ENCODE measurements at places on chromosomes 6 and 20. TPM values are rescaled to one million over a fixed set of nuclear protein-coding genes. Genes with fewer than 3 reads are reported as not detected.

The SLC16A10 gene
- polyA plus RNA-seq, result not detected

- no peak for DNase-seq
These were observed 18.6 kb downstream of the TAB2 start for GRCh38 chr6:149335924-149336608.

- DNase-seq, result peak; percentile 37
These were observed 36.6 kb downstream of the MTRES1 start for GRCh38 chr6:107064579-107065065.

- no peak for DNase-seq
These were observed 14.8 kb upstream of the MTG2 start for GRCh38 chr20:62168061-62168460.

DNA sequence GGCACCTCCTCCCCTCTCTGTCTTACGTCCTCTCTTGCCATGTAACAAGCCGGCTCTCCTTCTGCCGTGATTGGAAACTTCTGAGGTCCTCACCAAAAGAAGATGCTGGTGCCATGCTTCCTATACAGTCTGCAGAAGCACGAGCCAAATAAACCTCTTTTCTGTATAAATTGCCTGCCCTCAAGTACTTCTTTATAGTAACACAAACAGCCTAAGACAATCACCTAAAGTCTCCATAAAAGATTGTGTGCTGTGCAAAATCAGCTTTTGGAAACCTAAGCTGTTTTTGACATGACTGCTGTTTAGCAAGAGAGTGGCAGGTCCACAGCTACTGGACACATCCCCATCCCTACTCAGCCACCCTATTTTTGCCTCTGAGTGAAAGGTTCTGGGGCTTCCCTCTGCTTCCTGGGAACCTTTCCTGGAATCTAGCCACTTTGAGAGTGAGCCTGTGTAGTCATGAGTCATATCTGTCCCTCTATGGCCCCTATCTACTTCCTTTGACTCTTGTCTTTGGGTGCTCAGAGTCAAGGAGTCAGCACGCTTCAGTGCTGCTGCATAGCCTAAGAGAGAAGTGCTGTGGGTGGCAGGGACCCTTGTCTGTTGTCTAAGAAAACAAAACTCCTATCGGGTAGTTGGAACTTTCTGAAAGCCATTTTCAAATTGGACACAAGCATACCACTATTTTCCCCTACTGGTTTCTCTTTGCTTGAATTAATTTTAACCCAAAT lies 110.0 kb downstream of the PPP1R14C start:
- no peak for DNase-seq

DNA sequence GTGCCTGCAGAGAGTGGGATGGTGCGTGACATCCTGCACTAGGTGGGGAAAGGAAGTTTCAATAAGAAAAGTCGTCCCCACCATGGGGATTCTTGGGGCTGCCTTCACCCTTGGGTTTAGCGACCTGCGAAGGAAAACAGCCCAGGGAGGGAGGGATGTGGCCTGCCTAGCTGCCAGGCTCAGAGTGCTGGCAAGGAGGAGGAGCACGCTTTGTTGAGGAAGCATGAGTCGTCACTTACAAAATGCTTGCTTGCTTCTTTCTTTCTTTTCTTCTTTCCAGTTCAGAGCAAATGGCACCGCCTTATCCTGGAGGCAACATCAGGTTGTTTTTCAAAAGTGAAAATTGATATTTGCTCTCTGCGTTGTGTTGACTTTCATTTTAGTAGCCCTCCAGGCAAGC lies 123.2 kb downstream of the TFAP2C start:
- DNase-seq, result no peak

The LAMA4 gene
- polyA plus RNA-seq, result 231 TPM

DNA sequence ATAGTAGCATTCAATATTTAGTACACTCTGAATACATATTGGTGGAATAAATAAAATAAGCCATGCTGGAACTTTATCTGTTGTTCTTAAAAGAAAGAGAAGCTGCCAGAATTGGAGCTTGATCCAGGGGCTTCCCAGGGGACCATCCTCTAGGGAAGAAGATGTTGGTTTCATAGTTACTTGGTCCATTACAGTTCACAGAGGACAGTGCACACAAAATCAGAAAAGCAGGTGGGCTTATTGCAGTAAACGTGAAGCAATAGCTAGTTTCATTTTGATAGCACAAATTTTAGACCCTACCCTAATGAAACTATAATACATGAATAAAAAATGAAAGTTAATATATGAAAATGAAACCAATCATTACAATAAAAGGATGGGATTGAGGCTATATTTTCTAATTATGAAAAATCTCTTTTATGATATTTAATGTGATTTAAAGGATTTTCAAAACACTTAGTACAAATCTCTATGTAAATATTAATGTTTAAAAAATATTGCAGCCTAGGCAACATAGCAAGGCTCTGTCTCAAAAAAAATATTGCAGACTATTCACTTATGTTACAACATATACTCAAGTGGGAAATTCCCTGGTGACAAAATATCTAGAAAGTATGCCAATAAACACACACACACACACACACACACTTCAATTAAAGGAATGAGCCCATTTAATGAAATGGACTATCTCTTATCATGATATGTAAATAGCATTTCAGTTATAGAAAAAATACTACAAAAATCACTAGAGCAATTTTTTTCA lies 227.0 kb upstream of the MARCKS start:
- DNase-seq, result no peak

DNA sequence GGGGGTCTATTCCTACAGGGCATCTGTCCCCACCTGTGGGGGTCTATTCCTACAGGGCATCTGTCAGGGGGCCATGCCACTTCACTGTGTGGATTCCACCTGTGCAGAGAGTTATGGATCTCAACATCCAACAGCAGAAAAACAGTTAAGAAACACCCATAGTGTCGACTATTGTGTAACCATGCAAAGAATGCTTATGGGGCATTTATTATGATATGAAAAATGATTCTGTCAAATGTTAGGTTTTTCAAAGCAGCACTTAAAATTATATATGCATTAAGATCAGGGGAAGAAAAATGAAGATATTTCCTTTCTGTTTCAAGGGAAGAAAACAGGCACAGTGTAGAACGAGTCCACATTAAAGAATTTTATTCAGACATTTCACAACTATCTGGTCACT lies 2.9 kb downstream of the GPR31 start:
- no peak for DNase-seq

DNA sequence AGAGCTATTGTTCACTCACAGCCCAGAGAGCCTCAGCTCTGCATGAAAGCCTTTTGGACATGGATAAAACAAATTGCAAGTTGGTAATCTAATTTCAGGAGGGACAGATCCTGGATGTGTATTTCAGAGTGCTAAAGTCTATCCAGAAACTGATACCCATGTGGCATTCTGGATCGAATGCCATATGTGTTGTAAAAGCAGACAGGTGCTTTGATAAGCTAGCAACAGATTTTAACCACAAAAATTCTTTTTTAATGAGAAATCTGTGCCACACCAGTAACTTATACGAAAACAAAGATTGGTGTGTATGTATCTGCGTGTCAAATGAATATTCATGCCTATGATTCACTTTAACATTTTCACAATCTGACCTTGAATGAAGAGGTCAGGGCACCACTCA lies 936.6 kb upstream of the MAP3K7 start:
- no peak for DNase-seq

DNA sequence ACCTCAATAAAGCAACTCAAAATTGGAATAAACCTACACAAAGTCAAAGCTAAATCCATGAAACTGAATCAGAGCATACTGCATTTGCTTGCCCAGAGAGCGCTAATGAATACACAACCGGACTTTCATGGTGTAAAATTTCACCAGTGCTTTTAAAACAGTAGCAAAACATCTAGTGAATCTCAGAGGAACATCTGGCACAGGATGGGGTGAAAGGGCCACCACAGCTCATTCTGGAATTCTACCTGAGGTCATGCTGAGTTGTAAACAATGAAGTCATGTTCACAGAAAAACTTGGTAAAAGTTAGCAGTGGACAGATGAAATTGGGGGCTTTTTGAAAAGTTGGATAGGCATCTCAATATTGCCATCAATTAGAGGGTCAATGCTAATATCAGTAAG lies 125.6 kb upstream of the STXBP5 start:
- DNase-seq, result peak; percentile 34

- no peak for DNase-seq
These were observed 125.4 kb upstream of the SAMD5 start for GRCh38 chr6:147382945-147383554.

- DNase-seq, result no peak
These were observed 23.6 kb downstream of the STMND1 start for GRCh38 chr6:17125407-17125806.

The RAB44 gene
- polyA plus RNA-seq, result not detected

GRCh38 chr6:90329386-90330077 lies 32.9 kb upstream of the BACH2 start:
- no peak for DNase-seq

DNA sequence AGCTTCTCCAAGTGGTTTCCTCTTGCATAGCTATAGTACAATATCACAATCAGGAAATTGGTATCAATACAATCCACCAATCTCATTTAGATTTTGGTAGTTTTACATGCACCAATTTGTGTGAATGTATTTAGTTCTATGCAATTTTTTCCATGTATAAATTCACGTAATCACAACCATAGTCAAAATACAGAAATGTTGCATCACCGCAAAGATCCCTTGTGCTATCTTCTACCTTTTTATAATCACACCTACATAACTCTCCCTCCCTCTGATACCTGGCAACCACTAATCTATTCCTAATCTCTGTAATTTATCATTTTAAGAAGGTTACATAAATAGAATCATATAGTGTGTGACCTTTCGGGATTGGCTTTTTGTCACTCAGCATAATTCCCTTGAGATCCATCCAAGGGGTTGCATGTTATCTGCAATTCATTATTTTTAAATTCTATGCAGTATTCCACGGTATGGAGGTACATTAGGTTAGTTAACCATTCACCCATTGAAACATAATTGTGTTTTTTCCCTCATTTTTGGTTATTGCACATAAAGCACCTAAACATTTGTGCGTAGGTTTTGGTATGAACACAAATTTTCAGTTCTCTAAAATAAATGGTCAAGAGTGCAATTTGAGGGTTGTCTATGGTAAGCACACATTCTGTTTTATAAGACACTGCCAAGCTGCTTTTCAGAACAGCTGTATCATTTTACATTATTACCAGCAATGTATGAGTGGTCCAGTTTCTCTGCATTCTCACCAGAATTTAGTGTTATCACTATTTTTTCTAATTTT lies 95.1 kb upstream of the SLC22A23 start:
- no peak for DNase-seq

The BFSP1 gene
- polyA plus RNA-seq, result 2.3 TPM

DNA sequence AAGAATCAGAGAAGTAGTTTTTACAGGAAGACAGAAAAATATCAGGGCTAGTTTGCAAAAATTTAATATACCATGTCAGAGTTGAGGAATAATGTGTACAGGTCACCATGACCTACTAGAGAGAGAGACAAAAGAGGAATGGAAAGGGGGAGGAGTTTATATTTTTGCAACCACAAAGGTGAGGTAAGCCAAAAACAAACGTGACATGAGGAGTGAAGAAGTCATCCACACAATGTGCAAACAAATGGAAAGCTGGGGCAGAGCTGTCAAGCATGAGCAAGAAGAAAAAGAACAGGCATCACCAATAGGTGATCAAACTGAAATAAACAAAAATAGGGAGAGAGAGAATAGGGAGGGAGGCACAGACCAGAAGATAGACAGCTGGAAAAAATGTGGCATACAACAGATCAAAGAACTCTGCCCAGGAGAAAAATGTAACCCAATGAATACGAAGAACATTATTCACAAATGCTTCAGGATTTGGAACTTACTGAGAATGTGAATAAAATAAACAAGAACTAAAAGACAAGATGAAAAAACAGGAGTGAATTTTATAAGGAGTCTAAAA lies 15.5 kb downstream of the RARS2 start:
- DNase-seq, result no peak

The EDN3 gene
- polyA plus RNA-seq, result not detected

DNA sequence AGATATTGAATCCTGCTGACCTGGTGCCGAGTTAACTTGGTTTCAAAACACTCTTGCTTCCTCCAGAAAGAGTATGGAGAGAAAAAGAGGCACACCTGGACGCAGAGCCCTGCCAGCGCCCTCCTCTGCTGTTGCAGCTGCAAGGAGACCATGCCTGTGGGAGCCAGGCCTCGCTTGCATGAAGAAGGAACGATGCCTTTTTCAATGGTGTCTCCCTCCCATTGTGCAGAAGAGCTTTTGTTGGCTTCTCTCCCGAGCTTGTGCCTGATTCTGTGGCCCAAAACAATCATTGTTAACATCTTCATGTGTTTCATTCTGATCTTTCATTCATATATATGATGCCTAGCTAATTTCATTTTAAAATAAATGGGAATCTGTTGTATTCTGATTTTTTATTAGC lies 98.1 kb downstream of the FAM120B start:
- no peak for DNase-seq

DNA sequence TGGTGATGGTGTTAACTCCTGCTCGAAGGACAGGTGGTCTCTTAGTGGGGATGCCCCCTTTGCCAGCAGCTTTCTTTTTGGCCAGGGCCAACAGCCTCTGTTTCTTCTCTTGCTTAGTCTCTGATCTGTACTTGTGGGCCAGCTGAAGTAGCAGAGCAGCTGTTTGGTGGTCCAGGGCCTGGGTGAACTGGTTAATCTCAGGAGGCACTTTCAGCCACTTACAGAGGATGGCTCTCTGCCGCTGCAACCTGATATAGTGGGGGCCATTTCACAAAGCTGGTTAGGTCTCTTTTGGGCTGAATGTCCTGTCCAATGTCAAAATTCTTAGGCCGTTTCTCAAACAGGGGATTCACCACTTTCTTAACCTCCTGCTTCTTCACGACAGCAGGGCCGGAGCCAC lies 23.2 kb upstream of the LOC128125822 start:
- DNase-seq, result no peak

GRCh38 chr6:11260249-11261038 lies 28.0 kb upstream of the NEDD9 start:
- no peak for DNase-seq

DNA sequence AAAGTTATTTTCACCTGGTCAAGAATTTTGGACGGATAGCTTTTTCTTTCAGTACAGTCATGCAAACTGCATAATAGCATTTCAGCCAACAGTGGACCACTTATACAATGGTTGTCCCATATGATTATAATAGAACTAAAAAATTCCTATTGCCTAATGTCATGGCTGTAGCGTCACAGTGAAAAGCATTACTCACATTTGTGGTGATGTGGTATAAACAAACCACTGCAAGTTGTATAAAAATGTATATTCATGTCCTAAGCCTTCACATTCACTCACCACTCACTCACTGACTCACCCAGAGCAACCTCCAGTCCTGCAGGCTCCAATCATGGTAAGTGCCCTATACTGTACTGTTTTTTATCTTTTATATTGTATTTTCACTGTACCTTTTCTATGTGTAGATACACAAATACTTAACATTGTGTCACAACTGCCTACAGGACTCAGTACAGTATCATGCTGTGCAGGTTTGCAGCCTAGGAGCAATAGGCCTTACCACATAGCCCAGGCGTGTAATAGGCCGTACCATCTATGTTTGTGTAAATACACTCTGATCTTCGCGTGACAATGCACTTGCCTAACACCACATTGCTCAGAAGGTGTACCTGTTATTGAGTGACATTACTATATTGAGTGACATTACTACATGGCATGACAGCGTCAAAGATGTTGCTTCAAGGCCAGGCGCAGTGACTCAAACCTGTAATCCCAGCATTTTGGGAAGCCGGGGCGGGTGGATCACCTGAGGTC lies 17.9 kb downstream of the ABHD12 start:
- DNase-seq, result peak; percentile 89

GRCh38 chr6:54286141-54286540 lies 22.1 kb upstream of the TINAG start:
- no peak for DNase-seq

GRCh38 chr6:114339706-114340105 lies 3.1 kb downstream of the HS3ST5 start:
- no peak for DNase-seq

The DNMT3B gene
- polyA plus RNA-seq, result 1.9 TPM

Measured in AG04450 (cell line).